NCI-H510A treated with DMSO at 0.1 percent for 48 hours (cell line): ENCODE measurements at places on chromosomes 3 and 15.

GRCh38 chr3:69072928-69073327 is 7.2 kb downstream of the UBA3 start:
- DNase-seq = no peak

DNA sequence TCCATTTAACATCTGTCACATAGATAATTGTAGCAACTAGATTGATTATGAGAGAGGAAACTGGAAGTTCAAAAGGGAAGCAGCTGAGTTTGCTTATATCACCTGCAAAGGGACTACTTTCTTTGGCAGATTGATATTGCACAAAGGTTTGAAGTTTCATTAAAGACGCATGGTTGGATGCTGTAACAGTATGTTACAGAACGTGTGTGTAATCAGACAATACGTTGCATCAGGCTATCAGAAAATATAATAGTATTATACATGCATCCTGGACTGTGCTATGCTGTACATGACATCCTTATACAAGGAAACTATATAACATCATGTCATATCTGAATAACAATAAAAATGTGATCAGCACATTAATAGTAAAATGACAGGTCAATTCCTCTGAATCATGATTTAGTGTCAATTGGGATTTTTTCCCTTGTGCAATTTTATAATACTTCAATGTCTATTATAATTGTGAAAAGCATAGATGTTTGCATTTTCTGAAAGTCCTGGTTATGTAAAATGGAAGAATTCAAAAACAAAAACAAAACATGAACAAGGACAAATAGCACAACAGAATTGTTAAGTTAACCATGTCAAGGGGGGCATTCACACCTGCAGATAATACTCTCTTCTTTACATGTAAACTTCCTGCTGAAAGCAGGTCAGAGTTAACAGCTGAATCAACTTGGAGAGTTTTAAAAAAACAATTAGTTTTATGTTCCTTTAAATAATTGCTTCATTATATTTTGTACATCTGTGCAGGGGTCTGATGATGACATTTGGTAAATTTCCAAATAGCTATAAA is 283.2 kb upstream of the KCNH8 start:
- no peak for DNase-seq

DNA sequence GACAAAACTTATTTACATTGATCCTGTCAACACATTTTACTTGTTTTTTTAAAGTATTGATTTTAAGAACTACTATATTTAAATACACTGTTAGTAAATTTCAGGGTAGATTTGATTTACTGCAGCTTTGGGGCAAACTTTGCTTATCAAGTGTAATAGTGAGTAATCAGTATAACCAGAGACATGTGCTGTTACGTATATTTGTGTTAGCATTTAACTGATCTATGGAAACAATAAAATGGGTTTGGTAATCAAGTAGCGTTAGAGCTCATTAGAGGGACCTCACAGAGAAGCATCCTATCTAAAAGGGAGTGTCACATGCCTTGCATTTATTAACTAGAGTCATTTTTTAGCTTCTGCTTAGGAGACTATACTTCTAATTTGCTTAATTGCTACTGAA is 131.5 kb upstream of the ALCAM start:
- DNase-seq = no peak

DNA sequence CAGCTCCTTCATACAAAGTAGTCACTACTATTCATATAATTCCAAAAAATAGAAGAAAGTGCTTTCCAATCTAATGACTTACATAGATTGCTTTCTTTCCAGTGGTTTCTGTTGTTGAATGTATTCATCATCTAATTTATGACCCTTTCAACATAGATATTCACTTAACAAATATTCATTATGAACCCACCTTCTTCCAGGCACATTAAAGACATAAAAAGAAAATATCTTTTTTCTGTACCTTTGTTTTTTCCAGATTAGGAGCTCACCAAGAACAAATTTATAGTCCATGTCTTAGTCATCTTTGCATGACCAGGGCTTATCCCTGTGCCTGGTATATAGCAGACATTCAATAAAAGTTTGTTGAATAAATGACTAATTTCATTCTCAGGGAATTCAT is 32.4 kb upstream of the PDZRN3 start:
- no peak for DNase-seq

DNA sequence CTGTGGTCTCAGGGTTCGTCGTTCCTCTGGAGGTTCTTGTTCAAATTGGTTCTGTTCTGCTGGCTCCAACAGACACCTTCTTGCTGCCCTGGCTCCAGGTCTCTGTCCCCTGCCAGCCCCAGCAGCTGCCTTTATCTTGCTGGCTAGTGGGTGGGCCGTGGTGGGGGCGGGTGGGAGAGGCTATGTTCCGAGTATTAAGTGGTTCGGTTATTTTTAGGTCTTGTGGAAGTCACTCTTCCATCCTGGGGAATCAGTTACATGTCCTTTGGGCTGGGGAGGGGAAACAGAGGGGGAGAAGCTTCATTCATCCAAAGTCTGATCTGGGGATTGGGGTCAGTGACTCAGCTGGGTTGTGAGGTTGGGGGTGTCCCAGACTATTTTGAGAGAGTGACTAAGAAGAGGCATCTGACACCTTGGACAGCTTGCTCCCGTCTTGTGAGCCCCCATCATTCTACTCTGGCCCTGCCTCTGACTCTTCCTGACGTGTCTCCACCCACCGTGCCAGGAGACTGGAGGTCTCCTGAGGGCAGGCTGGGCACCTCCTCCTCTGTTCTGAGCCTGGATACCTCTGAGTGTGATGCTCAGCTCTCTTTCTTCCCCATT is at the start of gene XIRP1:
TSS of gene XIRP1 (minus strand) at position 106 of the 603 bp plus-strand sequence. CDS start 3,150 bp downstream, outside the sequence.
- no peak for DNase-seq
